Stimulated activated CD4-positive, alpha-beta T cell treated with anti-CD3 and anti-CD28 coated beads, Interleukin-1b, Interleukin-23, amount 100 ng/mL, for 1 hour (primary cell): ENCODE measurements at places on chromosomes 4 and X.

DNA sequence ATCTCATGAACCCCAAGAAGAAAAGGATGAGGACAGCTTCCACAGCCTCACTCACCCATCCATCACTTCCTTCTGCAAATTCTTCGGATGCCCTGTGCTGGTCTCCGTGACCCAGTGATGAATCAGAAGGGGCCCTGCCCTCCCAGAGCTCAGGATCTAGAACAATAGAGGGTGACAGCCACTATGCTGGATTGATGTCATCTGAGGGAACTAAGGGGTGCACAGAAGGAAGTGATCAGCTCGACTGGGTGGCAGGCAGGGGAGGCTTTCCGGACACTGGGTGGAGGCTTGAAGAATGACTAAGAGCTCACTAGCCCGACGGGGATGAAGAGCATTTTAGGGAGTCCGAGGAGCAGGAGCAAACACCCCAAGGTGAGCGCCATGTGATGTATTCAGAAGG is 1.4 kb upstream of the ZNF185 start:
- no peak for DNase-seq

DNA sequence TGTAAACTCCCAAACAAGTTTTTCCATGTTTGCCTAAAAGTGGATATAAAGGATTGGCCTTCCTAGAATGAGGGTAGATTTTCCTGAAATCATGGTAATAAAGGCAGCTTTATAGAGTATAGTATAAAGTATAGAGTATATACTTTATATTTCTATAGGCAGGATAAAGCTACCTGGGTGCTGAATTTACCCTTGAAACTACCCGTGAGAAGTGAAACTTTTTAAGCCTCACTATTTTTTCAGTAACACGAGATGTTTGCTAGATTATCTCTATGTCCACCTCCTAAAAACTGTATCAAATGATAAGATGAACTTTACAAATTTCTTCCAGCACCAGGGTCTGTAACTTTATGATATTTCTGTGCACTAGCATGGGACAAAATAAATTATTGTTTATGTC is 340.0 kb upstream of the GALNTL6 start:
- no peak for DNase-seq

GRCh38 chrX:46354481-46354880 is 190.7 kb downstream of the ZNF674 start:
- no peak for DNase-seq

GRCh38 chr4:172900900-172901299 is 267.7 kb upstream of the GALNT7 start:
- no peak for DNase-seq

- DNase-seq: no peak
These were observed 867 bp downstream of the TIFA start for GRCh38 chr4:112284662-112285411.
